Daoy (cell line): ENCODE measurements at places on chromosomes 5 and 9. TPM values are rescaled to one million over a fixed set of nuclear protein-coding genes. Genes with fewer than 3 reads are reported as not detected.

DNA sequence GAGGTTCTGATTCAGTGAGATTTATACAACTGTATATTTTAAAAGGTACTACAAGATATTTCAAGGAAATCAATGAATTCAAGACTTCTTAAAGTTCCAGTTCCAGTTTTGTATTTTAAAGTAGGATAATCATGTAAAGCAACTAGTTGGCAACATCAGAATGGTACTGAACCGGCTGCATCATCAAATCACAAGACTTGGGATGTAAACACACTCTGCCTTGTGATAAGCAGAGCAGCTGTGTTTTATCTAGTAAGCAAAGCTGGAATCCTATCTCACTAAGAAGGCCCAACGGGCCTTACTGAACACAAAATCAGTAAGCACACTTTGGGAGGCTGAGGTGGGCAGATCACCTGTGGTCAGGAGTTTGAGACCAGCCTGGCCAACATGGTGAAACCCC lies 327.2 kb upstream of the NREP start:
- no peak for DNase-seq

DNA sequence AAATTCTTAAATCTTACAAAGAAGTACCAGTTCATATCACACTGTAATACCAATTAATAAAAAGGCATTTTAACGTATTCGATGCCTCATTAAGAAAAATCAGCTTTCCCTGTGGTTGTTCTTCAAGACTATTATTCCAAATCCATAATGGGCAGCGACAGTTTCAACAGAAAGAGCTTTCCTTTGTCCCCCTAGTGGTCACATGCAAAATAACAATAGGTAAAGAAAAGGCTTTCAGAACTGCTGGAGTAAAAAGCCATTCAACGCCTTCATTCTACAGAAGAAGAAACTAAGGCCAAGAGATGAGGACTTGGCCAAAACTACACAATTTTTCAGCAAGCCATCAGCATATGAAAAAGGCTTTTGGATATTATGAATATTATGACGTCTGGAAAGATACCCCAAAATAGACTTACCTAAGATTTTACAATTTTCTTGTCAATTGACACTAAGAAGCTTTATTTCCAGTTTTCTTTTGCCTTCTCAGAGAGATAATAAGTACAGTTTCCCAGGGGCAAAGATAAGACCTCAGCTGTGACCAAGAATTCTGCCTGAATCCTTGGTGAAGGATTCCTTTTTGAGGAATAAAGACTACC lies 6.7 kb upstream of the CDH6 start:
- DNase-seq = peak; percentile 13

- DNase-seq = no peak
Measured at GRCh38 chr5:24444414-24444813, 200.4 kb downstream of the CDH10 start.

DNA sequence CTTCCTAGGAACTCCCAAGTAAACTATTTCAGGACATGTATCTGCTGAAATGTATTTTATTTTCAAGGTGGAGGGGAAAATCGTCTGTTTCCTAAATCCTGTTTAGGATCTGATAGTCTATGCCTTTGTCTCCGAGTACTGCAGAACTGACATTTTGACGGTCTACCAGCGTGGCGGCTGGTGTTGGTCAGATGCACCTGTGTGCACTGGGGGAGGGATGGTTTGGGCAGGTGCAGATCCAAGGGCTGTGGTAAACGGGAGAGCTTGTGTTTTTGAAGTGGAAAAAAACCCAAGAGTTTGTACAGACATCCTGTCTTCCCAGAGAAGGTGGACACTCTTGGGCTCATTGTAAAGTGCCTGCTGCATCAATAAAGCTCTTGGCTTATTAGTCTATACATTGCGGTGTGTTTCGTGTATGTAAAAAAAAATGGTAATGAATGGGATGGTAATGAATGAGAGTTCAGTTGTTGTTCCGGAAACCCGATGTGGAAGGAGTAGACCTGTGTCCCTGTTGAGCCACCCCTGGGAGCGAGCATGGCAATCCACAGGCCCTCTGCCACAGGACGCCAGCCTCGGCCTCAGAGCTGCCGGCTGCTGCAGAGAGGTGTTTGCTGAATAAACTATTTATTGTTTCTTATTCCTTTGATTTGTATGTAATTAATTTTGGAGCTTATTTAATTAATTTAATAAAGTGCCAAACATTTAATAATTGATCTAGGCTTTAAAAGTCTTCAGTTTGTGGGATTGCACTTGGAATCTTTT lies 15.3 kb downstream of the ARPC5L start:
- DNase-seq = no peak

GRCh38 chr9:8876303-8876702 lies 1076.7 kb upstream of the DMAC1 start:
- no peak for DNase-seq

GRCh38 chr5:35416217-35416988 lies 186.1 kb upstream of the PRLR start:
- DNase-seq = no peak

DNA sequence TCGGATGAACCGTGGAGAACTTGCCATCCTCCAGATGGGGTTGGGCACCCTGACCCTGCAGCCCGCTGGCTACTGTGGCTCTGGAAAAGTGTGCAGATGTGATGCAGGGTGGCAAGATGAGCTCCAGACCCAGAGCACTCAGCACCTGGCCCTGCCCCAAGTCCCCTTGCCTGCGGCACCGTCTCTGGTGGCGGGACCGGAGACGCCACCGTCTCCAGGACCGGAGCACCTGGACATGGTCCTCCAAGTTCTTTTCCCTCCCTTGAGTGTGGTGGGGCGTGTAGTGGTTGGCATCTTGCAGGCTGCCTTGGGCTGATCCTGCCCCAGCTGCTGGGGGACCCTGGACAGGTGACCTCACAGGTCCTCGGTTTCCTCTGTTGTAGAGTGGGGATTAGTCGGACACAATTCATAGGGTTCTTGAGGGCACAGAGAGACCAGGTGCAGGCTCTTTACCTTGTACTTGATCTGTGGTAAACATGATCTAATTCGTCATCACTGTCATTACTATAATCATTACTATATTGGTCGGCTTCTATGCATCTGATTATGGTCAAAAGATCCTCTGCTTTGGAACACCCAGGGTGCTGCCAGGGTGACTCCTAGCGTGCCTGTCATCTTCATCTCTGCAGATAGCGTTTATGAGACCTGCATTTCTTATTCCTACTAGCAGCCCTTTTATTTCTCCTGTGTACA lies 83.5 kb downstream of the COL5A1 start:
- DNase-seq = no peak

DNA sequence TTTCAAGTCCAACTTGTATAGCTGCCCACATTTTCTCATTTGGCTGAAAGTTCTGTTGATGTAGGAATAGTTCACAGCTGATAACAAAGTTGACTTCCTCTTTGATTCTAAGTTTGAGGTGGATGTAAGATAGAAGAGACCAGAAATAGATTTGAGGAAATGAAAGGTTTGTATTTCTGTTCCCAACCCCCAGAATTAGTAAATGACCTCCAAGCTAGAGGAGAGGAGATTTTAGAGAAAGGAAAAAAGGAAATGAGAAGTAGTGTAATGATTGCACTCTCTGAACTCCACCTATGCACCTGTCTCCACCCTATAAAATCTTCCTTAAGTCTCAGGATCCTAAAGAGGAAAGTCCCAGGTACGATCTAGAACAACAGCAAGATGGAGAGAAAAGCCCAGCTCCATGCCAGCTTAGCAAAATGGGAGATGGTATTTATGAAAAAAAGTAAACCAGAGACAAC lies 130.4 kb upstream of the POC5 start:
- DNase-seq = no peak

GRCh38 chr9:132487351-132487791 lies 77.4 kb downstream of the CFAP77 start:
- no peak for DNase-seq

- DNase-seq = peak; percentile 73
Measured at GRCh38 chr5:74865804-74866595, at the start of gene FAM169A. Gene FAM169A, minus strand, starts transcription at chr5:74866387. Its CDS starts 24,711 bp downstream, at chr5:74841676.

DNA sequence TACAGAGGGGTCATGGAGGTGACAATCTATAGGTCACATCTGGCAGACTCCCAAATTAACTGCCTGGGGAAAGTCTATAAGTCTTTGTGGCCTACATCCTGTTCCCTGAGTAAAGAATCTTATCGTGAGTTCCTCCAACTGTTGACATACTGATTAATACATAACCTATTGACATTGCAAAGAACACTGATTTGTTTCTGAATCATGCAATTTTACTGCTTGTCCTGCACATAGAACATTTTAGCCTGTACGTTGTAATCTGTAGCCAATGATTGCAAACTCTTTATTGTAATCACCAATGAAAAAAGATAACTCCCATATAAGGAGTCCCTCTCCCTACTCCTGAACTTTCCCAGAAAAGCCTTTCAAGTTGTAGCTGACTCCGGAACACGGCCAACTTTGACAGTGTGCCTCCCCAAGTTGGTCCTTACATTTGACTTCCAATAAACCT lies 18.8 kb upstream of the OR2K2 start:
- DNase-seq = no peak

DNA sequence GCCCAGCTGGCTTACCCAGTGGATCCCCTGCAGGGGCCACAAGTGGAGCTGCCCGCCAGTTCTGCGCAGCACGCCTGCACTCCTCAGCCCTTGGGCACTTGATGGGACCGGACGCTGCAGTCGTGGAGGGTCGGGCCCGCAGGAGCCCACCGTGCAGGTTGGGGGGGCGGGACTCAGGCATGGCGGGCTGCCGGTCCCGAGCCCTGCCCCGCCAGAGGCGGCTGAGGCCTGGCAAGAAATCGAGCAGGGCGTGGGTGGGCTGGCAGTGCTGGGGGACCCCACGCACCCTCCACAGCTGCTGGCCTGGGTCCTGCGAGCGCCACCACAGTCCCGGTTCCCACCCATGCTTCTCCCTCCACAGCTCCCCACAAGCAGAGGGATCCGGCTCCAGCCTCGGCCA lies 19.2 kb upstream of the BTNL3 start:
- no peak for DNase-seq

PRLR gene
- total RNA-seq = 0.29 and 1.2 TPM in 2 replicates

SPINK5 gene
- not detected in 2 replicates for total RNA-seq

POMT1 gene
- total RNA-seq = 22.9 and 31.2 TPM in 2 replicates

ZDHHC11B gene
- under 0.01 TPM in 1 of 2 replicates, not detected in the other for total RNA-seq

STPG3 gene
- not detected in 2 replicates for total RNA-seq

GDA gene
- 1.0 and 3.7 TPM in 2 replicates for total RNA-seq

ADAMTS19 gene
- not detected in 2 replicates for total RNA-seq

HMMR gene
- total RNA-seq = 78.3 and 106 TPM in 2 replicates
